ENCODE measurements at places on chromosomes 5 and 9.

DNA sequence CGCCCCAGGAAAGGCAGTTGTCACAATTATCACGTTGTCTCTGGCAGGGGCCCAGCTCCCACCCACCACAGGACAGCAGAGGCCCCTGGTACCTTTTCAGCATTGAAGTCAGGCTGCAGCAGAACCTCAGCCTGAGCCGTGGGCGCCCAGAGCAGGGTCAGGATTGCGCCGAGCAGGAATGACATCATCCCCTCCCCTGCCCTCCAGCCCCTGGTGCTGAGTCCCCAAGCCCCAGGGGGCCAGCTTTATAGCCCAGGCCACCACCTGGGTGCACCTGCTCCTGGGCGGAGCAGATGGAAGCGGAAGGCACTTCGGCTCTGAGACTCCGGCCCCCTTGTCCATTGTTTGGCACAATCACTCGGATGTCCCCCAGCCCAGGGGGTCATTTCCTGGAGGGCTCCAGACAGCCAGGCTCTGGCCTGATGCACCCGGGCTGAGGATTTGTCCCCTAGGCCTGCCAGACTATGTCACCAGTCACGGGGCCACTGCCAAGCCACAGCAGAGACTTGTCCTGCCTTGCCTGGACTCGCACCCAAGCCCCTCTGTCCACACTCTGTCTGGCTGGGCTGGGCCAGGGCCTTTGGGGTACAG lies at the start of gene LCN15:
LCN15 (minus strand) TSS at position 218 of the 591 bp plus-strand sequence; CDS start at position 188, 30 bp downstream.
- DNase-seq, result no peak

DNA sequence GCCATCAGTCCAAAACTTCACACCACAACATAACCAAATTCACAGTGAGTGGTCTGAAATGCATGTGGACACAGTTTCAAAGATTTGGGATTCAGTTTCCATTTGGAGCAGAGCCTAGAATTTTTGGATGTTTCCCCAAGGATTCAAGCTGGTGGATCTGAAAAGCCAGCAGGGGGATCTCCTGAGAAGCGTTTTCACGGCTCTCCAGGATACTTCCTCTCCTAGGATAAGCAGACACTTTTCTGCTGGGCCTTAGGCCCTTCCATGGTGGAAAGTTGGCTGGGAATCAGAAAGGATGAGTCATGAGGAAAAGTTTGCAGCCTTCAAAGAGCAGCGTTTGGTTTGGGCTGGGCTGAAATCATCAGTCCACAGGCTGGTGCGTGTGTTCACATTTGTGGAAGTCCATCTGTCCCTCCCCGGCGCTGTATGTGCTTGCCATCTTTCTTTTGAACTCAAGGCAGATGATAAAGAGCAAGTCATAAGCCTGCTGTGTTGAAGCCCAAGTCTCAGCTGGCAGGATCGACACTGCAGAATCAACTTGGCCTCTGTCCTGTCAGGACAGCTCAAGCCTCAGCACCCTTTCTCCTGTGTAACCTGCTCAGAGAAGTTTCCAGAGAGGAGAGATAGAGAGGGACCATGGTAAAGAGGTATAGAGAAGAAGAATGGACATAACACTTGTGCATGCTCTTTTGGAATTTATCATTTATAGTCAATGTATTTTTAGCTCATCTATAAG lies 152.6 kb upstream of the MSX2 start:
- DNase-seq, result no peak

GRCh38 chr5:146425023-146425422 lies 22.1 kb upstream of the TCERG1 start:
- no peak for DNase-seq

DNA sequence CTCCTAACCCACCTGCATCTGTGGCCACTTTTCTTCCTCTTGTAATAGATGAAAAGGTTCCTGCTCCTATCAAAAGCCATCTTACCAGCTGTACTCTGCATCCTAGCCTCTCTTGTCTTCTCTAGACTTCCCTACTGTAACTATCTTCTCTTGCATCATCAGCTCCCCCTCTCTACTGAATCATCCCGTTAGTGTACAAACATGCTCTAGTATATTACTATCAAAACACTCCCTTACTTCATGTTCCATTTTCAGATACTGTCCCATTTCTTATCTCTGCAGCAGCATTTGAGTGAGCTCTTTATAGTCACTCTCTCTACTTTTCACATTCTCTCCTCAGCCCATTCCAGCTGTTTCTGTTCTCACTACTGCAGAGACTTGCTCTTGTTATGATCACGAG lies 2.8 kb downstream of the SRA1 start:
- no peak for DNase-seq

DNA sequence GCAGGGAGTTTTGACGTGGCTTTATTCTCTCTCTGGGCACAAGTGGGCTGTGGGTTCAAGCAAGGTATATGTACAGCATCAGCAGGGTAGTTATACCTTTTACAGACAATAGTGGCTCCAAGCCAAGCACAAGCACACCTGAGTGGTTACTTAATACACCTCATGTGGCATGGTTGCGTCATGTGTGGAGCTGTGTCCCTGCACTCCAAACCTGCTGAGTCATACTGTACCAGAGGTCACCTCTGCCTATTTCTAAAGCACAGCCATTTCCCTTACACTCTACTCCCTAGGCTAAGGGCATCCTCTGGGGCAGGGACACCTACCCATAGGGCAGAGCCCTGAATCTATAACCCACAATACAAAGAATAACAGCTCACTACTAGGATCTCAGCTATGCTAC lies 147.3 kb downstream of the OSTF1 start:
- no peak for DNase-seq

DNA sequence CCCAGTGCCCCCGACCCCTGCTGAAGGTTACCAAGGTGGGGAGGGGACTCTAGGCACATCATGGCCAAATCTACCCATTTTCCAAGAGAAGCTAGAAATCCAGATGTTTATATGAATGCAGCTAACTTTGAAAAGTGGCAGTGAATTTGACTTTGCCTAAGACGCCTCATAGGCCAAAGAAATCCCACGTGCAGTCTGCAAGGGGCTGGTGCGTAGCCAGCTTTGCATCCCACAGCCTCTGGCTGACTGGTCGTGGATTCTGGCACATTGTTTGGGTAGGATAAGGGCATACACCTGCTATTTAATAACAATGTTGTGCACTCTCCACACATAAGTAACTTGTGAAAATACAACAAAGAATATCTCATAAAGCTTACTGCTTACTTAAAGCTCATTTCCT lies 3.5 kb upstream of the GADD45G start:
- DNase-seq, result no peak

- DNase-seq, result no peak
Observed at GRCh38 chr9:70567511-70567910, 153.1 kb upstream of the KLF9 start.

DNA sequence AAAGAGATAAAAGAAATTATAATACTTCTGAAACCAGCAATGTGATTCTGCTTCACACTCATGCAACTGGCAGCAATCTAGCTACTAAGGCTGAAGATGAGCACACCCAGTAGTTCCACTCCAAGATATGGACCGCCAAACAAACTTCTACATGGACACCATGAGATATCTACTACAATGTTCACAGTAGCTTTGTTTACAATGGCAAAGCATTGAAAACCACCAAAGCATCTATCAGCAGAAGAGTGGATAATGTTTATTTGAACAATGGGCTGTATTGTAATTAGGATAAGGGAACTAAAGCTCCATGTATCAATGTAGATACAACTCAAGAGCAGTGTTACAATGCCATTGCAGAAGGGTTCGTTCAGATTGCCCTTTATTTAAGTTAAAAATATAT lies 91.2 kb upstream of the ERBIN start:
- no peak for DNase-seq

DNA sequence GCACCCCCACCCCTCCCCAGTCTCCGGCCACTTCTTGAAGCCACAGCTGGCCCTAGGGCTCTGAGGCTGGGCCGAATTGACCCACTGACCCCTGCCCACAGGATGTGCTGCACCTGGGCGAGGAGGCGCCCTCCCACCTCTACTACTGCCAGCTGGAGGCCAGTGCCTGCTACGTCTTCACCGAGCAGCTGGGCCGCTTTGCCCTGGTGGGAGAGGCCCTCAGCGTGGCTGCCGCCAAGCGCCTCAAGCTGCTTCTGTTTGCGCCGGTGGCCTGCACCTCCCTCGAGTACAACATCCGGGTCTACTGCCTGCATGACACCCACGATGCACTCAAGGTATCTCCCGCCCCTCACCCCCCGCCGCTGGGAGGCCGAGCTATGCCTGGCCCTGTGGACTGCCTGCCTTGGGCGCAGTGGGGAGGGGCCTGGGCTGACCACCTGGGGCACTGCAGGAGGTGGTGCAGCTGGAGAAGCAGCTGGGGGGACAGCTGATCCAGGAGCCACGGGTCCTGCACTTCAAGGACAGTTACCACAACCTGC lies 21.3 kb downstream of the HK3 start:
- no peak for DNase-seq

DNA sequence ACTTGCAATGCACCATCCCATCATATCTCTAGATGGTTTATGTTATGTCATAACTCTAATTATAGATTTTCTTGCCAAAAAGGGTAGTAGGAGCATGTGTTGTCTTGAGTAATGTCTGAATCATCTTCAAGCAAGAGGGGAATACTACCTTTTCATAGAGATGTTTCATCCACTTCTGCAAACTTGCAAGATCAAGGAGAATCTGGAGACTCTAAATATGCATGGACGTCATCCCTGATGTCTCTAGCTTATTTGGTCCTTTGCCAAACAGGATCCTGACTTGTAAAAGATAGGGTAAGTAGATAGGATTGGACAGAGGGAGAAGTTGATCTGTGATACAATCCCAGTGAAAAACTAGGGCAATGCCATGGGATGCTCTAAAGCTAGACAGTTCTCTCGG lies 246.5 kb downstream of the DMRTA1 start:
- DNase-seq, result no peak

GRCh38 chr9:18404434-18405029 lies 69.4 kb upstream of the ADAMTSL1 start:
- DNase-seq, result no peak

DNA sequence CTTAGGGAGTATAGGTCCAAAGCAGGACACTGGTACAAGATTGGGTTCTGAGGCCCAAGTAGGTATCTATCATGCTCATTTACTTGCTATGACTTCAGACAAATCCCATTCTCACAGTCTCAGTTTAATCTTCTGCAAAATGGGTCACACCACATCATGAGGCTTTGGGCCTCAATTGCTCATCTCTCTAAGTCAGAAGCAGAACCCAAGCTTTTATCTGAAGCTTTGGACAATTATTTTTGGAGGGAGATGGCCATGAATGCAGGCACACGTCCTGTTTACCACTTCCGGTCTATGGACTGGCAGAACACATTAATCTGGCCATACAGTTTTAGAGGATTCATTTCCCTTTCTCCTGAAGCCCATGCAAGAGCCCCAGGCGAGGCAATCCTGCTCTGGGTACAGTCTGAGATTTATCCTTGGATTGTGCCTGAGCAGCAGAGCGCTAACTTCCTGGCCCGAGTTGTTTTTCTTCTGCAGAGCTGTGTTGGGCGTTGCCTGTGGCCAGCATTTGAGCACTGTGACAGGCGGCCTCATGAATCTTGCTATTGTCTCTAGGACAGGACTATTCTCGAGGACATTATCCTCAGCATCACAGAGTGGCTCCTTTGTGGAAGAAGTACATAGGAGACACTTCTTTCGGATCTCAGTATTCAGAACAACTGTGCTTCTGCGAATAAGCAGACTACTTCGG lies 16.1 kb downstream of the SLC22A4 start:
- no peak for DNase-seq

- peak; percentile 38 for DNase-seq
Observed at GRCh38 chr5:152560512-152561137, 155.5 kb upstream of the NMUR2 start.

DNA sequence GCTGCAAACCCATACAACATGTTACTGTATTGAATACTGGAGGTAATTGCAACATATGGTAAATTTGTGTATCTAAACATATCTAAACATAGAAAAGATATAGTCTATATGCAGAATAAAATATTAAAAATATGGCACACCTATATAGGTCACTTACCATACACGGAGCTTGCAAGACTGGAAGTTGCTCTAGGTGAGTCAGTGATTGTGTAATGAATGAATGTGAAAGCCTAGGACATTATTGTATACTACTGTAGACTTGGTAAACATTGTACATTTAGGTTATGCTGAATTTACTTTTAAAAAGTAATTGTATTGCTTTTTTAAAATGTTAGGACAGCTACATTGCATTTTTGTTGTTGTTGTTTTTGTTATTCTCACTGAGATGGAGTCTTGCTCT lies 968.8 kb downstream of the TLE1 start:
- DNase-seq, result no peak

GRCh38 chr5:178423901-178424809 lies 166.0 kb downstream of the COL23A1 start:
- DNase-seq, result no peak

DNA sequence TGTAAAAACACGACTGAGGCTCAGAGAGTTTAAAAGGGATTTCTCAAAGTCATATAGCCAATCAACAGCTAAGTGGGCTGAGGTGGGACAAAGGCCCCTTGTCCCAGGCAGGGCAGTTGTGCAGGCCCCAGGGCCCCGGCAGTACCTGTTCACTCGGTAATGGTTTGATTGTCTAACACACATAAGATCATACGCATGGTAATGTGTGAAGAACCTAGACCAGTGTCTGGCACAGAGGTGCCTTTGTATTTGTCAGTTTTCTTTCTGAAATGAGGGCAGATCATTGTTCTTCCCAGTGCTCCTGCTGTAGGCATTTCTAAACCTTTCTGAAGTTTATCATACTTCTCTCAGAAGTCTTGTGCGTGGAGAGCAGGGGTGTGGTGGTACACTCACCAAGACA lies 66.8 kb downstream of the IPPK start:
- no peak for DNase-seq

GRCh38 chr5:38602641-38603040 lies 46.2 kb upstream of the LIFR start:
- no peak for DNase-seq

GRCh38 chr5:156037151-156037909 lies 289.6 kb upstream of the SGCD start:
- DNase-seq, result no peak

GRCh38 chr5:72938206-72938605 lies 17.6 kb upstream of the FCHO2 start:
- no peak for DNase-seq

- DNase-seq, result peak; percentile 62
Observed at GRCh38 chr5:154756868-154757813, 2.0 kb downstream of the LARP1 start.

- no peak for DNase-seq
Observed at GRCh38 chr5:120088412-120088811, 375.7 kb upstream of the PRR16 start.

GRCh38 chr5:58149746-58150145 lies 310.1 kb downstream of the PLK2 start:
- DNase-seq, result no peak

DNA sequence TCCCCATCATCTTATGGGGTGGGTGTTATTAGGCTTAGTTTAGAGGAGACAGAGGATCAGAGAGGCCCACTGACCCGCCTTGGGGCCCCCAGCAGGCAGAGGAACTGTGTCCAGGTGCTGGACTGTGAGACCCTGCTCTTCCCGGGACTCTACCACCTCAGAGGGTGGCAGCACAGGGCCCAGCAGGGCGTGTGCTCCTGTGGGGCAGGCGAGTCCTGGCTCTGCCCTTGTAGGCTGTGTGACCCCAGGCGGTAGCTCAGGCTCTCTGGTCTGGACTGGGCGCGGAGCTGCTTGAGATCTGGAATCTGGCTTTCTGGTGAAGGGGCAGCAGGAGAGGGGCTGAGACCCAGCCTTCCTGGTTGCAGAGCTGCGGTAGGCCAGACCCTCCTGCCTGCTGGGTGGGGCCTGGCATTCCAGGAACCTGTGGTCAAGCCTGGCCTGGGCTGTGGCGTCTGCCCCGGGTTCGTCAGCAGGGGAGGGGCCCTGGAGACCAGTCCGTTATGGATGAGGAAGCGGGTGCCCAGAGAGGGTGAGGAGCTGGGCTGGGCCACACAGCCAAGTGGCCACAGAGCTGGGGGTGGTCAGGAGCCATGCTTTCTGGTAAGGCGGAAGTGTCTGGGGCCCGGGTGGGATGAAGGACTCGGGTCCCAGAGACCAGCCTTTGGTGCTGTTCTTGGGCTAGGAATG lies 46.5 kb downstream of the RXRA start:
- DNase-seq, result no peak
